ENCODE measurements at places on chromosomes 11 and 22.

DNA sequence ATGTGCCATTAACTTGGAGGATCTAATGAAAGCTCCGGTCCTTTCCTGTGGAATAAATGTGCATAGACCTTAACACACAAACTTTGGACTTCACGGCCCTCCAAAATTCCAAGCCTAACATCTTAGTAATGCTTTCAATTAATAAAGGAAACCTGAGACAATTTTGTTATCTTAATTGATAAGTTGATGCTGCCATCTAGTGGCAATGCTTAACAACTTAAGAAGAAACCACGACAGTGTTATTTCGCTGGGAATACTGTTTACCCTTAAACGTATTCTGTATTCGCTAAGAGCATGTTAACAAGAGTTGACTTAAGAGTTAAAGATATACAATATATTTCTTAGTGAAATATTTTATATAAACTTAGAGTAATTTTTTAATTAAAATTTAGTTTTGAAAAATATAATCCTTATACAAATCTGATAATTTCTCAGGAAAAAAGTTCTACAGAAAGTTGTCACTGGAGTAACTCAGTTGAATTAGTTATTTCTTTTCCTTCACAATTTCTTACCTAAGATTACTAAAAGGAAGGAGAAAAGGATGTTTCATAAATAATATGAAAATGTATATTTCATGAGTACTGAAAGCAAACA lies 35.0 kb upstream of the OR9G4 start:
- peak; percentile 44 for DNase-seq

DNA sequence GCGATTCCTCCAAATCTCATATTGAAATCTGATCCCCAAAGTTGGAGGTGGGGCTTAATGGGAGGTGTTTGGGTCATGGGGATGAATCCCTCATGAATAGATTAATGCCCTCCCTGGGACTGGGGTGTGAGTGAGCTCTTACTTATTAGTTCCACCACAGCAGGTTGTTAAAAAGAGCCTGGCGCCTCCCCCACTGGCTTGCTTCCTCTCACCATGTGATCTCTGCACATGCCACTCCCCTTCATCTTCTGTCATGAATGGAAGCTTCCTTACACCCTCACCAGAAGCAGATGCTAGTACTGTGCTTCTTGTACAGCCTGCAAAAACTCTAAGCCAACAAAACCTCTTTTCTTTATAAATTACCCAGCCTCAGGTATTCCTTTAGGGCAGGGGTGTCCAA lies 8.8 kb downstream of the RRAS2 start:
- no peak for DNase-seq

GRCh38 chr11:76837696-76838677 lies 22.7 kb upstream of the ACER3 start:
- no peak for DNase-seq

DNA sequence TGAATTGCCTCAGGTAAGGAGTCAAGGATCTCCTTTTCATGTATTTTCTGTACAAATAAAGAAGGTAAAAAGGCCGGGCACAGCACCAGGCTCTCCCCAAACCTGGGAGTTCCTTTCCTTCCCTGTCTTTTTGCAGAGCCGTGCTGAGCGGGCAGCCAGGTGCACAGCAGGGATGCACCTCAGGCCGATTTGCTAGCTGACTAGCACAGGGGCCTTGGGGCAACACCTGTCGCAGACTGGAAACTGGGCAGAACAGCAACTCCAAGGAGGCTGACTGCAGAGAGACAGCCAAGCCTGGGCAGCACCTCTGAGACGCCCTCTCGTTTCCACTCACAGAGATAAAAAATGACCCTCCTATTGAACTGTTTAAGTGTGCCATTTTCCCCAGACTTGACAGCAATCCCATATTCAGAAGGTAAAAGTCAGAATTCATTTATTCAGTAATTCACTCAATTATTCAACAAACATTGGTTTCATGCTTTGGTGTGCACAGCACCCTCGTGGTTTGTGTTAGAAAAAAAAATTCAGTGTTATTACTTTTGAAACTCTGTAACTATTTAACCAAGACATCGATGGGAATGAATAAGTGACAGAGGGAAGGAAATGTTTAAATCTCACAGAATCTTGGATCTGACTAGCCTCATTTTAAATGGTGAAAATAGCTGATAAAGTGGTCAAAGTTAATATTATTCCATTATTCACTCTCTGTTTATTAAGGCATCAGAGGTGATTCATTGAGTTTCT lies 120.9 kb downstream of the GALNT18 start:
- DNase-seq = no peak
